Hepatocyte (in vitro differentiated cells): ENCODE measurements at places on chromosomes 5 and 9. TPM values are rescaled to one million over a fixed set of nuclear protein-coding genes. Genes with fewer than 3 reads are reported as not detected.

Gene CDH6
- total RNA-seq: 34.3 and 36.9 TPM in 2 replicates

Gene TCOF1
- 19.9 and 21.2 TPM in 2 replicates for total RNA-seq

Gene RFESD
- total RNA-seq: 1.6 and 3.6 TPM in 2 replicates

Gene IFNK
- total RNA-seq: not detected in 2 replicates

Gene LCN12
- total RNA-seq: 1.6 and 4.1 TPM in 2 replicates

Gene DRD1
- 0.80 and 1.2 TPM in 2 replicates for total RNA-seq

Gene FABP6
- total RNA-seq: 51.5 and 55.7 TPM in 2 replicates

Gene WNK2
- total RNA-seq: 6.2 and 8.9 TPM in 2 replicates

Gene SLC2A8
- total RNA-seq: 91.7 and 99.7 TPM in 2 replicates

Gene LECT2
- 25.0 and 29.6 TPM in 2 replicates for total RNA-seq

Gene LCNL1
- total RNA-seq: 0.04 and 0.13 TPM in 2 replicates

Gene GRM6
- total RNA-seq: not detected in 2 replicates

Gene LCP2
- total RNA-seq: 0.60 and 0.80 TPM in 2 replicates

Gene ZNF782
- 7.0 and 10.7 TPM in 2 replicates for total RNA-seq

Gene C5
- 50.3 and 55.4 TPM in 2 replicates for total RNA-seq

Gene ZNF189
- total RNA-seq: 50.0 and 60.3 TPM in 2 replicates

Gene GPR150
- total RNA-seq: 0.36 TPM in 1 of 2 replicates, not detected in the other

Gene CCNO
- 0.12 and 0.13 TPM in 2 replicates for total RNA-seq

Gene SAXO1
- total RNA-seq: not detected in 2 replicates

Gene ZNF474
- total RNA-seq: 0.43 and 1.9 TPM in 2 replicates

Gene LHX3
- total RNA-seq: not detected in 2 replicates

Gene DMAC1
- 20.3 and 21.9 TPM in 2 replicates for total RNA-seq
